Stimulated activated CD4-positive, alpha-beta T cell treated with anti-CD3 and anti-CD28 coated beads, Interleukin-1b, Interleukin-23, amount 100 ng/mL, for 1 hour (primary cell): ENCODE measurements at places on chromosomes 4 and X.

GRCh38 chr4:25157081-25157480 lies 3.2 kb downstream of the SEPSECS start:
- no peak for DNase-seq

DNA sequence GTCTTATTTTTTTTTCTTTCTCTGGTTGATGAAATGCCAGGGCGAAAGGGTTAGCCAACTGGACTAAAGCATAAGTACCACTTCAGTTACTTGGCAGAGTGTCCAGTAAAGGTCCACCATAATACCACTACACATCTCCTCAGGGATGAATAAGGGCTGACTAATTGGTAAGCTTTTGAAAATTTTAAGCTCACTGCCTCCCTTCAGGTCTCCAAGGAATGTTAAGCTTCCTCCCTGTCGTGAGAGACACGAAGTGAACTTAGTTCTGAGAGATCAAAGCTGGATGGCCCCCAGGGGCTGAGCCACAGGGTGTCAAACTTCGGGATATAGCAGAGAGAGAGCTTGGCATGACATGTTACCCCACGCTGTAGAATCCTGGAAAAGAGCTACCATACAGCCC lies 111.4 kb downstream of the VSIG4 start:
- DNase-seq: no peak

GRCh38 chr4:182242787-182243186 lies 415 bp upstream of the TENM3 start:
- DNase-seq: no peak

GRCh38 chr4:57425610-57426009 lies 315.4 kb upstream of the IGFBP7 start:
- DNase-seq: no peak

GRCh38 chrX:69282893-69283690 lies 117.8 kb upstream of the PJA1 start:
- DNase-seq: no peak

GRCh38 chr4:159009521-159009920 lies 93.4 kb upstream of the RAPGEF2 start:
- DNase-seq: no peak

- no peak for DNase-seq
Observed at GRCh38 chr4:154741131-154741665, 2.6 kb upstream of the LRAT start.

GRCh38 chrX:69305333-69306062 lies 140.2 kb upstream of the PJA1 start:
- DNase-seq: no peak

- no peak for DNase-seq
Observed at GRCh38 chr4:182770259-182770995, 146.8 kb downstream of the DCTD start.

- no peak for DNase-seq
Observed at GRCh38 chr4:167779864-167780263, 312.5 kb upstream of the ANXA10 start.

DNA sequence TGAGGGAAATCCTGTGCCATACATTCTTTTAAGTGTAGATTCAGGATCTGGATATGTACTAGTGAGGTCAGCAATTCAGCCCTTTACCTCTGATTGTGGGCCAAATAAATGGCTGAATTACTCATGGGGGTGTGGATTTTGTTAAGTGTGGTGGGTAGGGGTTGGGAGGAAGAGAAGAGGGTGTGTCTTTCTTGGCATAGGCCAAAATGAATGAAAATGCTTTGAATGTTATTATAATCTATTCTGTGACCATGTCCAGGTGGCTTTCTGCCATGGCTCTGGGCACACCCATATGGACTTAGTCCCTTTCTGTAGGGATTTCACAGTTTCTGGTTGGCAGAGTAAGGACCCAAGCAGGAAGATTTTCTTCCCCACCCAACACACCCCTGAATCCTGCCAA lies 244.3 kb downstream of the CBR4 start:
- DNase-seq: no peak

DNA sequence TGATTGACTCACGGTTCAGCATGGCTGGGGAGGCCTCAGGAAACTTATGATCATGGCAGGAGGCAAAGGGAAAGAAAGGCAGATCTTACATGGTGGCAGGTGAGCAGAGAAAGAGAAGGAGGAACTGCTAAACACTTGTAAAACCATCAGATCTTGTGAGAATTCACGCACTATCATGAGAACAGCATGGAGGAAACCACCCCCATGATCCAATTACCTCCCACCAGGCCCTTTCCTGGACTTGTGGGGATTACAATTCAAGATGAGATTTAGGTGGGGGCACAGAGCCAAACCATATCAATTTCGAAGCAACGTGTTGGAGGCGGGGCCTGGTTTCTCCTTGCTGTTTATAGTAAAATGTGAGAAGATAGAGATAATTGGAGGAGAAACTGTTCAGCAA lies 167.4 kb downstream of the GABRB1 start:
- DNase-seq: no peak

DNA sequence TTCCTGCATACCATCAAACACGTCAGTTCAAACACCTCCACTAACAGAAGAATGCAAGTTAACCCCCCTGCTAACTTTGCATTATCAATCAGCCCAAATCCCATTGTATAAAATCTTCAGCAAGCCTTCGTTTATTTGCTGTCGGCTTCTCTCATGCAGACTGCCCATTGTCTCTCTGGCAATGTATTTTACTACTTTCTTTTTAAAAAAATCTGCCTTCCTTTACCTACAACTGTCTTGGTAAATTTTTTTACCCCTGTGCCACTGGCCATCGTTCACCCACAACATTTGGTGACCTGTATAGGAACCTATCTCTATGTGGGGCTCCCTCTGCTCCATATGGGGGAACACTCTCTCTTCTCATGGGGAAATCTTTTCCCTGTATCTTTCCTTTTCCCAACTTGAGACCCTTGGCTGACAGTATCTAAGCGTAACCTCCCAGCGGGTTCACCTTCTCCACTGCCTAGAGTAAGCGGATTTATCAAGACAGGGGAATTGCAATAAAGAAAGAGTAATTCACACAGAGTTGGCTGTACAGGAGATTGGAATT lies 244.6 kb downstream of the CPXCR1 start:
- no peak for DNase-seq

GRCh38 chr4:18973296-18973695 lies 951.7 kb upstream of the LCORL start:
- no peak for DNase-seq

DNA sequence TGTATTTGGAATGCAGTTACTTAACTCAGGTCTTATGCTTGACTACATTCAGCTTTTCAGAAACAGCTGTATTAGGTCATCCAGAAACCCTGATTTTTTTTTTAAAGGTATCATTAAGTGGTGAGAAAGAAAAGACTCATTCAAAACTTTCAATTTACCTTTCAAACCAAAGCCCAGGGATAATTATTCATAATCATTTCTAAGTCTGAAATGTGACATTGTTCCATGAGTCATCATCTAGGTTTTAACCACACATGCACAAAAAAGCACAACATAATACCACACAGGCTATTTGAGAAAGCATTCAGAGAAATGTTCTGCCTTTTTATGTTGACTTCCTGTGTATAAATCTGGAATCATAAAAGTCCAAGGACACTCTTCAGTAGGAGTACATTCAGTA lies 288.2 kb downstream of the IL1RAPL2 start:
- no peak for DNase-seq

GRCh38 chrX:126825566-126826193 lies 6.2 kb downstream of the PRR32 start:
- DNase-seq: no peak

DNA sequence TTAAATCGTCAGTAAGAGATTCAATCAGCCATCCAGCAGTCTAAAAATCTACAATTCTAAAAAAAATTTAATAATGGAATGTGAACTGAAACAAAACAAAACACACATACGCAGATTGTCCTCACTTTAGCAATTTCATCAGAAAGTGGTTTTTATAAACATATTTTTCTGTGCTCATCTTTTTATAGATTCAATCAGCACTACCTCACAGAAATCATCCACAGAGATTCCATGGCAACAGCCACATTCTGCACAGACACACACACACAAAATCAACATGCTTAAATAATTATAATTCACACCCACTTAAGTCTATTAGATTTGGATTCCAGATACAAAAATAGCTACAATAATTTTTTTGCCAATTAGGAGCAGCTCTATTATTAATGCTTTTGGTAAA lies 149.0 kb upstream of the KCNIP4 start:
- DNase-seq: no peak

GRCh38 chr4:108099838-108100237 lies 68.9 kb downstream of the LEF1 start:
- no peak for DNase-seq

DNA sequence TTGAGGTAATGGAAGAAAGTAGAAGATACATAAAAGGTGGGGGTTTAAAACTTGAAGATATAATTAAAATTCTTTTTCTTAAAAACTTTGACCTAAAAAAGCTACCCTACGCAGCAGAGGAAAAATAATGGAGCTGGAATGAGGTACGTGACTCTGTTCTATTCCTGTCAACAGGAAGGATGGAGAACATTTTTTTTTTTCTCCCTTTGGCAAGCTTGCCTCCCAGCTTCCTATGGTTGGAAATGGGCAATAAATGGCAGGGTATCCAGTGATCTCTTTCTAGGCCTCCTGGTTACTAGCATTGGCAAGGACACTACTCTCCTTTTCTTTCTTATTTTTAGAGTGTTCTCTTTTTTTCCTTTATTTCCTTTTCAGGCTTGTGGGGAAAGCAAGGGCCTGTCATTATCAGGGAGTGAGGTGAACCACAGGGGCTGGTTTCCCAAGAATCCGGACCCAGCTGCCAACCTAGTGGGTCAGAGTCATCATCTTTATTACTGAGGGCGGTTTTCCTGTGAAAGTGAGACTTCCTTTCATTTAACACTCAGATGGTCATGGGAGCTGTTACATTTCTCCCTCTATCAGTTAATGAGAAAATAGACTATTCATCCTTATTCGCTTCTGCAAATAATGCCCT lies 224.6 kb downstream of the SPRY1 start:
- DNase-seq: no peak

DNA sequence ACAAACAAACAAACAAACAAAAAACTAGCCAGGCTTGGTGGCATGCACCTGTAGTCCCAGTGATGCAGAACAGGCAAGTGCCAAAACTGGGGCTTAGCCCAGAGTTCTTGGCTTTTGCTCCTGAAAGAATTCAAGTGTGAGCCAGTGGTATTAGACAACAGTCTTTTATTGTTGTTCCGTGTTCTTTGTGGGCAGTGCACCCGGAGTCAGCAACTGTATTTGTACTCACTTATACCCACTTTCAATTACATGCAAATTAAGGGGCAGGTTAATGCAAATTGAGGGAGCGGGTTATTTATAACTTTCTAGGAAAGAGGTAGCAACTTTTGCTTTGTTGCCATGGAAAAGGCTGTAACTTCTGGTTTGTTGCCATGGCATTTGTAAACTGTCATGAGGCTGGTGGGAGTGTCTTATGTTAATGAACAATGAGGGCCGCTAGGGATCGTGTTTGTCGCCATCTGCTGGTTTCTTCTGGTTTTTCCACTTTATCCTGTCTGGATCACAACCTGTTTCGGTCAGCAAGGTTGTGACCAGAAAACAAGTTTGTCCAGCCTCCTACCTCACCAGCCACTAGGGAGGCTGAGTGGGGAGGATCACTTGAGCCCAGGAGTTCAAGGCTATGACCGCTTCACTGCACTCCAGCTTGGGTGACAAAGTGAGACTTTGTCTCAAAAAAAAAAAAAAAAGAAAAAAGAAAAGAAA lies 88.8 kb upstream of the ESX1 start:
- DNase-seq: no peak

DNA sequence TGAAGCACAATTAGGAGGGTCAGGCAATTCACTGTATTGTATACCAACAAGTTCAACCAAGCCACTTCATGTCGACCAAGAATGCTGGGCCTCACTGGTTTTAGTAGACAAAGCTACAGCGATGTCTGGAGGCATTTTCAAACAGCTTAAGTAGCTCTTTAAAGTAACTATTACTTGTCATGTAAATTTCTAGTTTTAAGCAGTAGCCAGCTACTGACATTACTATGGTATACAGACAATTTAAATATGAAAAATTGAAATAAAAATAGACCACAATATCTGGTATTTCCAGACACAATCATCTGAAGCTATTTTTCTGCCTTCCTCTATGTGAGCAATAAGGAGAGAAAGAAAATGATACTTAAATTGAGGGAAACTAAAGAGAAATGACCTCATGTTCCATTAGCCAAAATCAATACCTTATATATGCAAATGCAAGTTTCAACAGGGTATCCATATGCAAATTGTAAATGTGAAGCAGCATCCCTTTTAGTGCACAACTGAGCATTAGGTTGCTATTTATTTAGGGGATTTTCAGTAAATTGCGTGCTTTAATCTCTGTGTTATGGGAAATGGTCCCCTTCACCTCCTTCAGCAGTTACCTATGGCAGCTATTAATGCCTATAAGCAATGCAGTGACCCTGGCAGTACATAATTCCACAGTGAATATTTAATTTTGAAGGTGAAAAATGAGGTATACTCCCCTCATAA lies 119.5 kb downstream of the GPC3 start:
- no peak for DNase-seq

- DNase-seq: no peak
Observed at GRCh38 chr4:45004847-45005565, 278.6 kb upstream of the GNPDA2 start.

DNA sequence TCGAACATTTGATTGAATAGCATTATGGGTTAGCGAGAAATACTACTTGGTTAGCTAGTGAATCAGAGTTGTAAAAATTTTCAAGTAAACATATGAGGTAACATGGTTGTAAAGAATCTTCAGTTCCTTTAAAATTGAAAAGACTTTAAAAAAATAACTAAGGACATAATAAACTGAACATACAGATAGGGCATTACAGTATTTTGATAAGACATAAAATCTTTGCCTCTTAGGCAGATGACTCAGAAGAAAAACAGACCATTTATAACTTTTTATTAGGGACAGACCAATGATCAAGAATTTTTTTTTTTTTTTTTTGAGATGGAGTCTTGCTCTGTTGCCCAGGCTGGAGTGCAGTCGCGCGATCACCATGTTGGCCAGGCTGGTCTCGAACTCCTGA lies 43.1 kb downstream of the PNMA5 start:
- no peak for DNase-seq

- no peak for DNase-seq
Observed at GRCh38 chr4:173217727-173218126, 49.1 kb downstream of the GALNT7 start.

DNA sequence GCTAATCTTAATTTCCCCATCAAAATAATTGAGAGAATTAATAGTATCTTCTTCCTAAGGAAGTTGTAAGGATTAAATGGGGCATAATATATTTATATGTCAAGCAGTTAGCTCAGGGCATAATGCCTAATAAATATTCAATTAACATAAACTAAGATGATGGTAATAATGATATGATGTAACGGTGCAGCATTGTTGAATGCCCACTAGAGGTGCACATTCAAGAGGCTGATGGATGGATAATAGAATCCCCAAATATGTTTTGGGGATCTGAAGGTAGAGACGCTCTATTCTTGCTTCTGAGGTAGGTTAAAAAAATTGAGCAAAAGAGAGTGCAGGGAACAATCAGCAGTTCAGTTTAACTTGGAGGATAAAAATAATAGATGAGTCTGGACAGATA lies 37.1 kb downstream of the ATOH1 start:
- no peak for DNase-seq

DNA sequence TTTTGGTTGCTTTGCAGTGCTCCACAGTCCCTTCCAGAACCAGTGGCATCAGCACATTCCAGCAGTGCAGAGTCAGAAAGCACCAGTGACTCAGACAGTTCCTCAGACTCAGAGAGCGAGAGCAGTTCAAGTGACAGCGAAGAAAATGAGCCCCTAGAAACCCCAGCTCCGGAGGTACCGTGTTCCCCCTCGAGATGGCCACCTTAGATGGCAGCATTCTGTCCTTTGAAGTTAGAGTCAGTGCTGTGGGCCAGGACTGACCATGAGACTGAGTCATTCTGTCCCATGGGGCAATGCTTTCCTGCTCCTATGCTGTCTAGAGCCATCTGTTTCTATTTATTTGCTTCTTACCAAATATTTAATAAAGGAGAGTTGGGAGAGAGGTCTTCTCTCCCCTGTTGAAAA lies 112.3 kb downstream of the KLHL8 start:
- no peak for DNase-seq
